NCI-H2029 (cell line): ENCODE measurements at places on chromosomes 1 and 21.

DNA sequence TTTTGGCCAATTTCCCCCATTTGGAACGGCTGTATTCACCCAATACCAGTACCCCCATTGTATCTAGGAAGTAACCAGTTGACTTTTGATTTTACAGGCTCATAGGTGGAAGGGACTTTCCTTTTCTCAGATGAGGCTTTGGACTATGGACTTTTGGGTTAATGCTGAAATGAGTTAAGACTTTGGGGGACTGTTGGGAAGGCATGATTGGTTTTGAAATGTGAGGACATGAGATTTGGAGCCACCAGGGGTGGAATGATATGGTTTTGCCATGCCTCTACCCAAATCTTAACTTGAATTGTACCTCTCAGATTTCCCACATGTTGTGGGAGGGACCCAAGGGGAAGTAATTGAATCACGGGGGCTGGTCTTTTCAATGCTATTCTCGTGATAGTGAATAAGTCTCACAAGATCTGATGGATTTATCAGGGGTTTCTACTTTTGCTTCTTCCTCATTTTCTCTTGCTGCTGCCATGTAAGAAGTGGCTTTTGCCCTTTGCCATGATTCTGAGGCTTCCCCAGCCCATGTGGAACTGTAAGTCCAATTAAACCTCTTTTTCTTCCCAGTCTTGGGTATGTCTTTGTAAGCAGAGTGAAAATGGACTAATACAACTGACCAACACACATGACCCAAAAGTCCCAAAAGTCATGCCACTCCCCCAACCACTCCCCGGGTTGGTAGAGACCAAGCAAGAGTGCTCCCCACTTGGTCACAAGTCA, 35.4 kb upstream of the ZNF496 start:
- no peak for DNase-seq

GRCh38 chr1:168161459-168161858, 17.3 kb upstream of the TIPRL start:
- no peak for DNase-seq

DNA sequence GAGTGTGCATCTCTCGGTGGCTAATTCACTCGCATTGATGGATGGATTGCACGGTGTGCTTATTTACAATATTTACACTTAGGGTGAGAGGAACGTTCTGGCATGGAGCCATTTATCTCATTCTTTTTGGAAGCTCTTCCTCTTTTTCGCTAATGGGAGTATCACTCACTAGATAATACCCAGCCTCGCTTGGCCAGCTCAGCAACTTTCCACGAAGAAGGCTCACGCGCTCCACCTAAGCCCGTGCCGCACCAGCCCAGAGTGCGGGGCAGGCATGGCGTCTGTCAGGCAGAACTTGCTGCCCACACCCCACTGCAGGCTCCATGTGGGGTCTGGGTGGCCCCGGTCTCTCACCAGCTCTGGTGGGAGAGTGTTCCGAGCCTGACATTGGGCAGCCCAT, 484.9 kb downstream of the NPHP4 start:
- peak; percentile 57 for DNase-seq

DNA sequence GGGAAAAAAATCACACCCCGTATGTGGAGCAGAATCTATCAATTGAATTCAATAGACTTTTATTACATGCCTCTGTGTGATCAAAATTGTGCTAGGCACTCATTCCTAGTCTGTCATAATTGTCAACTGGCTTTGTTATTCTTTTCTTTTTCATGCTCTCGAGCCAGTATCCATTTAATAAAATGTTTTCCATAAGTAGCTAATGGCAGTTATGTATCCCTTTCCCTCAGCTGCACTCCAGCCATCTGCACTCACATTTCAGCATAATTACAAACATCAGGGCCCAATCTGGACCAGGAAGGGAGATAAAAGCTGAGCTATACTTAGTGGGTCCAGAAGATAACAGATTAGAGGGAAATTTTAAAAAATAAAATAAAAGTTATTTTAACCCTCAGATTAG, 15.9 kb downstream of the RGS5 start:
- DNase-seq = no peak

DNA sequence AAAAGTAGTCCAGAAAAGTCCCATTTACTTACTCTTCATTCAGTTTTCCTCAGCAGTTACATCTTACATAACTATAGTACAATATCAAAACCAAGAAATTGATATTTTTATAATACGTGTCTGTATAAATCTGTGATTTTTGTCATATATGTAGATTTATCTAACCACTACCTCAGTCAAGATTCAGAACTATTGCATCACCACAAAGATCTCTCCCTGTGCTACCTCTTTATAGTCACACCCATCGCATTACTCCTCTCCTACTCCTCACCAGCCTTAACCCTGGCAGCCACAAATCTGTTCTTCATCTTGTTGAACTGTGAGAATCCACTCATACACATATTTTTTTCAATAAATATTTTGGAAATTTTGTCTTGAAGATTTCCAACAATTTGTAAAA, 72.5 kb downstream of the RALGPS2 start:
- no peak for DNase-seq

GRCh38 chr21:25997788-25998611, 172.6 kb downstream of the APP start:
- peak; percentile 98 for DNase-seq

DNA sequence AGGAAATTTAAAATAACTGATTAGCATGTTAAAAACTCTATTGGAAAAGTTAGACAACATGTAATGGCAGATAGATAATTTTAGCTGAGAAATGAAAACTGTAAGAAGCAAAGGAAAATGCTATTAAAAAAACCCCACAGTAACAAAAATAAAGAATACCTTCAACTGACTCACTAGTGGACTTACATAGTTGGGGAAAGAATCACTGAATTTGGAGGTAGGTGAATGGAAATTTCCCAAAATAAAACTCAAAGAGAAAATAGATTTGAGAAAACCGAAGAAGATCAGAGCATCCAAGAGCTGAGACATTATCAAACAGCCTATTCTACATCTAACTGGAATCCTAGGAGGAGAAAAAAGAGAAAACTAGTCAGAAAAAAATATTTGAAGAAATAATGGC, 34.7 kb downstream of the PDE4B start:
- DNase-seq = no peak

DNA sequence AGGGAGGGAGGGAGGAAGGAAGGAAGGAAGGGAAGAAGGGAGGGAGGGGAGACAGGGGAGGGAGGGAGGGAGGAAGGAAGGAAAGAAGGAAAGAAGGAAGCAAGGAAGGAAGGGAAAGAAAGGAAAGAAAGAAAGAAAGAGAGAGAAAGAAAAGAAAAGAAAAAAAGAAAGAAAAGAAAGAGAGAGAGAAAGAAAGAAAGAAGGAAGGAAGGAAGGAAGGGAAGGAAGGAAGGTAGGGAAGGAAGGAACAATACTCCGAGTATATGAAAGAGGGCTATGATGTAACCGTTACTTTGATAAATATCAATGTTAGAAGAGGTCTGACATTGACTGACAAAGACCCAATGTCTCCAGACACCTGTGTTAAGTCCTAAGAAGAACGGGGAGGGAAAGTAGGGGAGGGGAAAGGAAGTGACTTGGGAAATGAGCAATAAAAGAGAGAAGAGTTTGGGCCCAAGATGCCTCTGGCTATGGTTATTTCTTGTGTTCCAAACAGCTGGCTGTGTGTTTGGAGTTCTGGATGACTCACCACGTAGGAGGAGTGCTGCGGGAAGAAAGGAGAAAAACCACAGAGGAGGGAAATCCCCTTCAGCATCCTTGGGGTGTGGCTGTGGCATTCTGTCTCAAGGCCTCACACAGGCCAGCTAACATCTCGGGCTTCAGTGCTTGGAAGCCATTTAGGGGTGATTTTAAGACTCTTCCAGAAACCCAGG, 37.0 kb upstream of the RXRG start:
- DNase-seq = no peak

DNA sequence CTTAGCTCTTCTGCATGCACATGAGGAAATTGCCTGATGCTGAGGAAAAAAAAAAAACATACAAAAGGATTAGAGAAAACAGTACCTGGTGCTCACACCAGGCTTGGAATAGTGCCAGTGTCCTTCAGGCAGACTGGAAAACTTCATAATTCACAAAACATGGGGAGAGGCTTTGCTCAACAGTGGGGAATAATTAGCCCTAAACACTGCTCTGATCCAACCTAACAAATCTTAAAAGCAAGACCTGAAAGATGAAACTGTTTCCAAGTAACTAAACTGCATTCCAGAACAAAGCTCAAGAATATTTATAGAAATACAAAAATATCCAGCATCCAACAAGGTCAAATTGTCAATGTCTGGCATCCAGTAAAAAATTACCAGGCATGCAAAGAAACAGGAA, 124.8 kb downstream of the AK5 start:
- DNase-seq = no peak

GRCh38 chr1:4170548-4171340, 270.7 kb upstream of the C1orf174 start:
- DNase-seq = no peak

DNA sequence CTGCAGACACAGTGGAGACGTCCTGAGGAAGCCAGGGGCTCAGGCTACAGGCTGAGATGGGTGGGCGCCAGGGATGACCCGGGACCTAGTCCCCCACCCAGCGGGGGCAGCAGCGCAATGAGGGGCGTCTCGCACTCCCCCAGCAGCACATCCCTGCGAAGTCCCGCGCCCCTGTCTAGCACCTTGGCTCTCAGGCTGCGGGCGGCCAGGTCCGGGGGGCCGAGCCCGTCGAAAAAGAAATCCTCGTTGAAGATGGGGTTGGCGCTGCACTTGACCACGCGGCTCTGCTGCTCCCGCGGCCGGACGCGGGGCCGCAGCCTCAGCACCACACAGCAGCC, 1.8 kb downstream of the C2CD4D start:
- DNase-seq = no peak

DNA sequence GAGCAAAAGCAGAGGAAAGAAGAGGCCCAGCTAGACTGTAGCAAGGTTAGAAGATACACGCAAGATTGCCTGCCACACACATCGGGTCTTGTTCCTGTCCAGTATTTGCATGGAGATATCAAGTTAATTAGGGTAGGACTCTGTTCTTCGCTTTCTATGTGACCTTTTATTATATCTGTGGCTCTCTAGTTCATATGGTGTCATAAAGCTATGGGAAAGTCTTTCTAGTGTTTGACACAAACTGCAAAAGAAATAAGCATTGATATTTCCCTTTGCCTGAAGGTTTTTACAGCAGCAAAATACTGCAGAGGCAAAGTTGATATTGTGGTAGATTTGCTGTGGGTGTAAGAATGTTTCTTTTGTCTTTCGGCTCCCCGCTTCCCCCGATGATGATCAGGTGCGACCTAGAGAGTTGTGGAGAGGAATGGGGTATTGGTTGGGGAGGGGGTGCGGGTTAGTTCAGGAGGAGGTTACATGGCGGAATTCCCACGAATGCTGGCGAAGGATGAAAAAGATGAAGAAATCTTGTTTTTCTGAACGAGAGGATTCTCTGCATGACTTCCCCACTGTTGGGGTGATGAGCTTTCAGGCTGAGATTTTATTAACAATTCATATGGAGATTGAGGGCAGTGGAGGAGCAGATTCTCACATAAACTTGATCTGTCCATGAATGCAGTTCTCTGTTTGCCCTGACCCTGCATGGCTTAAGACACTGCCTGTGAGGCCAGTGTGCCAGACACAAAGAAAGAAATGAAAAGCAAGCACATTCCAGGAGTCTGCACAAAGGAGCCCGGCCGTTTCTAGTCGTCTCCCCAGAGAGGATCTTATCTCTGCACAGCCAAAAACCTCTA, 550.2 kb downstream of the USP25 start:
- DNase-seq = no peak
